ENCODE measurements at places on chromosomes 3 and 15. TPM values are rescaled to one million over a fixed set of nuclear protein-coding genes. Genes with fewer than 3 reads are reported as not detected.

The TERC gene
- 8.2 TPM for total RNA-seq

The GOLGA8S gene
- total RNA-seq: 0.38 TPM

GRCh38 chr3:69825446-69825845 is 86.2 kb downstream of the MITF start:
- H3K36me3 ChIP-seq: no peaks in the 10 kb centered on the region
- no peak overlapping the region for H3K27ac ChIP-seq
- no peaks in the 10 kb centered on the region for H3K4me1 ChIP-seq

DNA sequence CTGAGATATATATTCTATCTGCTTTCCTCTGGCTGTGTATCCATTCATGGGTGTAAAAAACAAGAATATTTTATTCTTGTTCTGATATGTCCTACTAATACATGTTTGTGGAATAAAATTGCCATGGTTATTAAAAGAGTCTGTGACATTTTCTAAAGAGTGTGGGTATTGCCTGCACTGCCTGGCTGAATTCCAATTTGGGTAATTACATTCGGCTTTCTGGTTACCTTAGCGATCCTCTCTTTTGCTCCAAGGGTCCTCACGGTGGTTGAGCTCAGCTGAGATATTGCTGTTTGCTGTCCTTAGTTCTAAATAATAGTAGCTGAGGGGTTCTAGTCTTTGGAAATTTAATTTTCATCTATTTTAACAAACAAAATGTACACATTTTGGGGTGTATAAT is 301.4 kb upstream of the DNAJC19 start:
- no peaks in the 10 kb centered on the region for H3K36me3 ChIP-seq
- H3K27ac ChIP-seq: no peak overlapping the region
- no peaks in the 10 kb centered on the region for H3K4me1 ChIP-seq

The ATP11B gene
- total RNA-seq: 118 TPM

DNA sequence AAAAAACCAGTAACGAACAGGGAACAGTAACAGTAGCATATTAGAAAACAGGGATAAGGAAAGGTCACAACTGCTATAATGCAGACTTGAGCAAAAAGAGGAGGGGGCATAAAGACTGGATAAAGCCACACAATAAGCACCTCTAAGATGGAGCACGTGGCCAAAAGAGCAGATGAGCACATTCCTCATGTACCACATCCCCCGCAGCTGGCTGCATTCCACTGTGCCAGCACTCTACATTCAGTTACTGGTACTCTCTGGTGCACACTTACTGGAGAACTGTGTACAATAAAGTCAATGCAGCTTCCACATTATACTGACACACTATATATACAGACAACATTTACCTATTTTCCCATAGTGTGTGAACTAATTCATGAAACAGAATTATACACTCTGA is 64.7 kb downstream of the UBE3A start:
- DNase-seq: no peak
- no peaks in the 10 kb centered on the region for H3K27me3 ChIP-seq
- H3K36me3 ChIP-seq: peaks cover 38% of the 10 kb centered on the region
- H3K27ac ChIP-seq: no peak overlapping the region
- H3K4me1 ChIP-seq: peaks cover 17% of the 10 kb centered on the region

- no peaks in the 10 kb centered on the region for H3K27me3 ChIP-seq
- no peaks in the 10 kb centered on the region for H3K36me3 ChIP-seq
- no peak overlapping the region for H3K27ac ChIP-seq
- H3K4me1 ChIP-seq: no peaks in the 10 kb centered on the region
Measured at GRCh38 chr3:27990324-27990723, 251.1 kb upstream of the CMC1 start.

The CADM2 gene
- 4.0 TPM for total RNA-seq

GRCh38 chr3:64627471-64628321 is 60.1 kb downstream of the ADAMTS9 start:
- H3K4me1 ChIP-seq: no peaks in the 10 kb centered on the region
- no peak overlapping the region for H3K27ac ChIP-seq
- no peaks in the 10 kb centered on the region for H3K36me3 ChIP-seq
- H3K4me3 ChIP-seq: no peak overlapping the region
- DNase-seq: no peak

The BUB1B gene
- 3.0 TPM for total RNA-seq

The GPR27 gene
- 4.6 TPM for total RNA-seq

The FANCD2 gene
- total RNA-seq: 11.0 TPM

The SKOR1 gene
- 0.46 TPM for total RNA-seq

The PDZRN3 gene
- total RNA-seq: 2.3 TPM

The RAMAC gene
- total RNA-seq: 19.4 TPM

The DCLK3 gene
- not detected for total RNA-seq

- H3K27me3 ChIP-seq: no peaks in the 10 kb centered on the region
- H3K4me1 ChIP-seq: peaks cover 32% of the 10 kb centered on the region
- no peaks in the 10 kb centered on the region for H3K36me3 ChIP-seq
- H3K4me3 ChIP-seq: no peak overlapping the region
- H3K27ac ChIP-seq: no peak overlapping the region
Measured at GRCh38 chr3:51945031-51945840, 3.1 kb downstream of the PARP3 start.

The GATM gene
- 41.0 TPM for total RNA-seq

- H3K27me3 ChIP-seq: no peaks in the 10 kb centered on the region
- H3K4me1 ChIP-seq: peaks cover 6% of the 10 kb centered on the region
- no peak overlapping the region for H3K4me3 ChIP-seq
- DNase-seq: no peak
- peak overlapping the region; percentile 54 for H3K27ac ChIP-seq
Measured at GRCh38 chr3:42473083-42473932, 29.1 kb upstream of the VIPR1 start.

GRCh38 chr3:73349657-73350056 is 275.1 kb downstream of the PDZRN3 start:
- no peak overlapping the region for H3K27ac ChIP-seq
- no peaks in the 10 kb centered on the region for H3K27me3 ChIP-seq
- no peak overlapping the region for H3K4me3 ChIP-seq
- H3K4me1 ChIP-seq: no peaks in the 10 kb centered on the region
- no peaks in the 10 kb centered on the region for H3K36me3 ChIP-seq

The C15orf62 gene
- 0.27 TPM for total RNA-seq

The SCN5A gene
- total RNA-seq: not detected

The GPR171 gene
- 12.9 TPM for total RNA-seq

GRCh38 chr3:183981990-183982644 is 35.6 kb downstream of the ABCC5 start:
- no peaks in the 10 kb centered on the region for H3K27me3 ChIP-seq
- no peak overlapping the region for H3K4me3 ChIP-seq
- DNase-seq: no peak
- no peak overlapping the region for H3K27ac ChIP-seq

The PYGO1 gene
- total RNA-seq: 1.5 TPM

DNA sequence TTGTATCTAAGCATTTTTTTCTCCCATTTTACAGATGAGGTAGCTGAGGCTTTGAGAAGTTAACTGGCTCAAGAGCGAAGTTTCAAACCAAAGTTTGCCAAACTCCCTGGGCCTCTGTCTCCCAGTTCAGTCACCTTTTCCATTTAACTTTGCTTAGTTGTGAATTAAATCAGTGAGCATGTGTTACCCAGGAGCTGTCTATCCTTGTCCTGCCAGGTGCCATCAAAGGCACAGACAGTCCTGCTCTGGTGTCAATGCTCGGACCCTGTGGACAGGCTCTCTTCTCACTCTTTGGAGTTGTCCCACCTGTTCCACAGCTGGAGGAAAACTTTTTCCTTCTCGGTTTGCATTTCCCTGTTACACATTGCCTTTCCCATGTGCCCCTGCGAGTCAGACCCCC is 8.6 kb downstream of the EPHB1 start:
- no peaks in the 10 kb centered on the region for H3K27me3 ChIP-seq
- H3K27ac ChIP-seq: no peak overlapping the region

DNA sequence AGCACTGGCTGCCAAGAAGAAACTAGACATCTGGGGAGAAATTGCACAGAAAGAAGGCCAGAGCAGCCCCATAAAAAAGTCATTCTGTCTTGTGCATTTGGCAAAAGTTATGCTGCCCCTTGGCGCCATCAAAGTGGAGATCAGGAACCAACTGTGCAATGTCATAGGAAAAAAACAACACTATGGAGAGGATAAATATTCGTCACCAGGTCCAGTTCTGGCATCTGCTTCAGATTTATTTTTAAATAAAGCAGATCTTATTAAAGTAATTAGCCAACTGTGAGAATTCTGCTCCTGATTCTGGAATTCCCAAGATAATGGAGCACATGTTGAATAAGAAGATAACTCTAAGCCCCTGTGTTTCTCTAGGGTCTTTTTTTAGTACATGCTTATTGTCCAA is 500.0 kb upstream of the IL12A start:
- H3K36me3 ChIP-seq: no peaks in the 10 kb centered on the region
- no peak overlapping the region for H3K4me3 ChIP-seq
- no peaks in the 10 kb centered on the region for H3K4me1 ChIP-seq
- H3K27me3 ChIP-seq: no peaks in the 10 kb centered on the region
- no peak overlapping the region for H3K27ac ChIP-seq

The PRSS50 gene
- not detected for total RNA-seq

DNA sequence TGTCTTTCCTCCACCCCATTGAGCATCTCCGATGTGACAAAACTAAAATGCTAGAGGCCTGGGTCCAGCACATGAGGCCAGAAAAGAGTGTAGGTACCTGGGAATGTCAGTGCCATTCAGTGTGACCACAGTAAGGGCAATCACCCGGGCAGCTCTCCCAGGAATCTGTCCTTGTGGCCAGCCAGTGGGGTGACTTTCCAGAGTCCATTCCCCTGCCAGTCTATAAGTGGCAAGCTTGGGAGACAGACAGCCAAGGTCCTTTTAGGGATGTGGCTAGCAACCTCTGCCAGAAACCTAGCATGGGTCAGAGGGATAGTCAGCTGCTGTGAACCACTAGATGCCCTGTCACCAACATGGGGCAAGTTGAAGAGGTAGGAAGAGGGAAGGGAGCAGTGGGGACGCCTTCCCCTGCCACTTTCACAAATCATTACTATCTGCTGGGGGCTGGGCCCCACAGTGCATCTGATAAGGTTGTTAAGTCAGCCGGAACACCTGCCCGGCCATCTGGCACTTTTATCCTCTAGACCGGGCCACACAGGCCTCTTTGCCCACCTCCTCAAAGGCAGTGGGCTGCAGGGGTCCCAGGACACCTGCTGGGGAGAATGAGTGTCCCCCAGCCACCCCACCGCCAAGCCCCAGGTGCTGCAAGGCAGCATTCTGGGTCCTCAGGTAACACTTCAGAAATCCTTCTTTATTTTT is 24.8 kb upstream of the DET1 start:
- no peaks in the 10 kb centered on the region for H3K27me3 ChIP-seq
- H3K27ac ChIP-seq: no peak overlapping the region
- no peak for DNase-seq
- H3K4me1 ChIP-seq: no peaks in the 10 kb centered on the region

GRCh38 chr3:45464336-45465170 is 76.2 kb downstream of the LARS2 start:
- no peaks in the 10 kb centered on the region for H3K36me3 ChIP-seq
- H3K27me3 ChIP-seq: no peaks in the 10 kb centered on the region
- H3K4me3 ChIP-seq: no peak overlapping the region
- H3K27ac ChIP-seq: peak overlapping the region; percentile 17
- H3K4me1 ChIP-seq: peaks cover 16% of the 10 kb centered on the region

DNA sequence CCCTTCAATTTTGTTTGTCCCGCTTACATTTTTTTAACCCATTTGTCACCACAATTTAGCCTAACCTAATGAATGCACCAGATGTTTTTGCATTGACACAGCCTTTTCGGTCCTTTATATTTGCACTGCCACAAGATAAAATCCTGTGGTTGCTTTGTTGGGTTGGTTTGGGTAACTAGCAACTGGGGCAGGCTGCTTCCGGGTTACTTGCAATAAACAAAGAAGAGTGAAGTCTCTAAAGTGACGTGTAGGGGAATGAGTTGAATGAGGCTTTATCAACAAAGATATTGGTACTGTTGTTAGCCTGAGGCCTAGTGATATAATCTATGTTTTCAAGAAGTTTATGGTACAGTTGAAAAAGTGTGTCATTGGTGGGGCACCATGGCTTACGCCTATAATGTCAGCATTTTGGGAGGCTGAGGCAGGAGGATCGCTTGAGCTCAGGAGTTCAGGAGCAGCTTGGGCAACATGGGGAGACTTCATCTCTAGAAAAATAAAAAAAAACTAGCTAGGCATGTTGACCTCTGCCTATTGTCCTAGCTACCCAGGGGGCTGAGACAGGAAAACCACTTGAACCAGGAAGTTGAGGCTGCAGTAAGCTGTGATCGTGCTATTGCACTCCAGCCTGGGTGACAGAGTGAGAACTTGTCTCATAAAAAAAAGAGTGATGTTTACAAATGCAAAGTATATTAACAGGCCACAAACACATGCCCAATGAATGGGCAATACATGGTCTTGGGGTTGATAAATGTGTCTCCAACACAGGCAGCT is 121.8 kb downstream of the OXSM start:
- no peaks in the 10 kb centered on the region for H3K36me3 ChIP-seq
- no peak overlapping the region for H3K4me3 ChIP-seq
- no peak overlapping the region for H3K27ac ChIP-seq
- no peak for DNase-seq
- H3K27me3 ChIP-seq: no peaks in the 10 kb centered on the region
- H3K4me1 ChIP-seq: no peaks in the 10 kb centered on the region

GRCh38 chr3:132486099-132486498 is 68.8 kb downstream of the DNAJC13 start:
- H3K4me1 ChIP-seq: no peaks in the 10 kb centered on the region
- H3K4me3 ChIP-seq: no peak overlapping the region
- DNase-seq: no peak
- H3K27ac ChIP-seq: no peak overlapping the region
- peaks cover 88% of the 10 kb centered on the region for H3K36me3 ChIP-seq
- H3K27me3 ChIP-seq: no peaks in the 10 kb centered on the region

The TGM4 gene
- not detected for total RNA-seq

The NTRK3 gene
- total RNA-seq: 3.0 TPM

The SAMMSON gene
- total RNA-seq: not detected

- no peaks in the 10 kb centered on the region for H3K4me1 ChIP-seq
- no peaks in the 10 kb centered on the region for H3K36me3 ChIP-seq
- no peak for DNase-seq
- no peak overlapping the region for H3K27ac ChIP-seq
- no peak overlapping the region for H3K4me3 ChIP-seq
Measured at GRCh38 chr15:96285305-96285704, 45.2 kb upstream of the NR2F2 start.

GRCh38 chr3:76888856-76889255 is 151.0 kb upstream of the ROBO2 start:
- H3K27ac ChIP-seq: no peak overlapping the region
- H3K36me3 ChIP-seq: no peaks in the 10 kb centered on the region
- no peak for DNase-seq
- H3K4me1 ChIP-seq: no peaks in the 10 kb centered on the region
- no peaks in the 10 kb centered on the region for H3K27me3 ChIP-seq
- H3K4me3 ChIP-seq: no peak overlapping the region

- H3K4me1 ChIP-seq: peaks cover 74% of the 10 kb centered on the region
- peak overlapping the region; percentile 76 for H3K27ac ChIP-seq
- peak; percentile 74 for DNase-seq
- H3K36me3 ChIP-seq: peaks cover 17% of the 10 kb centered on the region
Measured at GRCh38 chr3:128481438-128481942, 11.5 kb downstream of the GATA2 start.

GRCh38 chr15:29936353-29937049 is 114.2 kb upstream of the TJP1 start:
- H3K4me3 ChIP-seq: no peak overlapping the region
- no peak for DNase-seq
- H3K36me3 ChIP-seq: no peaks in the 10 kb centered on the region
- H3K27ac ChIP-seq: no peak overlapping the region

Data from spleen (tissue), 13 donors.